CD4-positive, alpha-beta T cell treated with Interleukin-12 subunit alpha and Interleukin-12 subunit beta, for 1 hour (primary cell): ENCODE measurements at places on chromosomes 5 and 9.

DNA sequence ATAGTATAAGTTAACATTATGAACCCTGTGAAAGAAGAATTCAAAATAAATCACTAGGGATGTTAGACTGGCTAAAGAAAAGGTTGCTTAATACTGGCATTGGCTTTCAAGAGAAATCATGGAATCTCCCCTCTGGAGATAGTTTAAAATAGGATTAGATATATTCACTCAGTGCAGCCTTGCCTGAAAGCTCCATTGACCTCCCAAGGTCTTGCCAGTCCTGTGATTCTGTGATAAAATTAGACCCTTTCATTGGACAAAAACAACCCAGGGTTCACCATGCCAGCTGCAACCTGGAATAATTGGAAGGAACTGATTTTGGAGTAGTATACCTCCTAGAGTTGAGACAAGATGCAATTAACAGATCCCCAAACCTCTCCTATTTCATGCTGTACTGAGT lies 588.1 kb upstream of the MEF2C start:
- DNase-seq, result no peak

- DNase-seq, result peak; percentile 58
Observed at GRCh38 chr5:143016777-143017516, 246.8 kb downstream of the ARHGAP26 start.

GRCh38 chr5:112217843-112218579 lies 201.1 kb downstream of the EPB41L4A start:
- DNase-seq, result no peak

- no peak for DNase-seq
Observed at GRCh38 chr5:60671899-60672692, 27.9 kb downstream of the DEPDC1B start.

DNA sequence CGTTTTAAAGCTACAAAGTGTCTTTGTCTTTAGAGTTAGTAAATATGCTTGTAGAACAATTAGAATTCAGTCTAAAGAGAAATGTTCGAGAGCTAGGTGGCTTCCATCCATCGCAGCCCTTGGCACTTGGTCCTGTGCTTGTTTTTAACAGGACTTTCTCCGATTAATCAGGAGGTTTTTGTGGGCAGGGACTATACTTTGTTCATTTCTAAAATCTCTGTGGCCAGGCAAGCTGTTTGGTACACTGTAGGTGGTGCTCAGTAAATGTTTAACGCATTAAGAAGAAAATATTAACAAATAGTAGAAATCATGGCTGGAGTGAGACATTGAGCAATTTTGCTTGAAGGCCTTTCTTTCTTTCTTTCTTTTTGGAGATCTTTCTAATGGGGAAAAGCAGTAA lies 20.8 kb downstream of the AGXT2 start:
- no peak for DNase-seq

GRCh38 chr5:134188092-134188491 lies 11.3 kb upstream of the SKP1 start:
- DNase-seq, result no peak

- no peak for DNase-seq
Observed at GRCh38 chr5:31738199-31738598, 99.3 kb downstream of the PDZD2 start.

DNA sequence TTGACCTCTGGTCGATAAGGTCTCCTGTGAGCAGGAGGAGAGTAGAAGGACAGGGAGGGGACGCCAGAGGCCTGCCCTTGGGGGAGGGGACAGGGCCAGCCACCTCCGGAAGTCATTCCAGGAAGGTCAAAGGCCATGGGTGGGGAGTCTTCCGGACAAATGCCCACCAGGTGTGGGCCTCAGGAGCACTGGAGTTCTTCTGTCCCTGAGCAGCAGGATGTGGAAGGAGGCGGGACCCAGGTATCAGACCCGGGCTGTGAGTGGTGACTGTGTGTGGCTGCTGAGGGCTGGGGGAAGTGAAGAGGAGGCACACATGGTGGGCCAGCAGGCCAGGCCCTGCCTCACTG lies 13.9 kb downstream of the FGF18 start:
- no peak for DNase-seq

- no peak for DNase-seq
Observed at GRCh38 chr9:136011703-136012496, 50.7 kb upstream of the UBAC1 start.

- DNase-seq, result no peak
Observed at GRCh38 chr9:136668983-136669790, 6.5 kb downstream of the EGFL7 start.

- DNase-seq, result no peak
Observed at GRCh38 chr9:78713614-78714405, 416.9 kb downstream of the PSAT1 start.

DNA sequence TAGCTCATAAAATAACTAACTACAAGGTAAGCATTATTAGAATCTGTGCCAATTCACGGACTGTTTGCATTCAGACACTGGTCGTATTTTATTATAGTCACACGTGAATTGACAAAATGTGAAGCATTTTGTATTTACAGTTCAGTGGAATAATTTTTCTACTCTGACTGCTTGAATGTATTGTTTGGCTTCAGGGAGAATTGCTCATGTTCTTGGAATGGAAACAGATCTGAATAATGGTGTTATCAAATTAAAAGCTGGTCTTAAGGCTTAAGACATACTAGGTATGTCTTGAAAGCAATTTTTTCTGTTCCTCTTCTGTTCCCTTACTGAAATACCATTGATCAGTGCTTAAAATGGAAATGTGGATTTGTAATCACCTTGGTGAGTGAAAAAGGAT lies 543.7 kb upstream of the TLE4 start:
- no peak for DNase-seq

DNA sequence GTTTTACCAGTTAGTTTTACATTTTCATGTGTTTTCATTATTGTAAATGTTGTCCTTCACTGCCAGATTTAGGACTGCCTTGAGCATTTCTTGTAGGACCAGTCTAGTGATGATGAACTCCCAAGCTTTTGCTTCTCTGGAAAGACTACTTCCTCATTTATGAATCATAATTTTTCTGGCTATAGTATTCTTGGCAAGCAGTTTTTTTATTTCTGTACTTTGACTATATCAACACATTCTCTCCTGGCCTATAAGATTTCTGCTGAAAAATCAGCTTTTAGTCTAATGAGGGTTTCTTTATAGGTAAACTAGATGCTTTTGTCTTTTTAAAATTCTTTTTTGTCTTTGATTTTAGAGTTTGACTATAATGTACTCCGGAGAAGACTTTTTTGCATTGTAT lies 256.8 kb upstream of the GRAMD2B start:
- no peak for DNase-seq

DNA sequence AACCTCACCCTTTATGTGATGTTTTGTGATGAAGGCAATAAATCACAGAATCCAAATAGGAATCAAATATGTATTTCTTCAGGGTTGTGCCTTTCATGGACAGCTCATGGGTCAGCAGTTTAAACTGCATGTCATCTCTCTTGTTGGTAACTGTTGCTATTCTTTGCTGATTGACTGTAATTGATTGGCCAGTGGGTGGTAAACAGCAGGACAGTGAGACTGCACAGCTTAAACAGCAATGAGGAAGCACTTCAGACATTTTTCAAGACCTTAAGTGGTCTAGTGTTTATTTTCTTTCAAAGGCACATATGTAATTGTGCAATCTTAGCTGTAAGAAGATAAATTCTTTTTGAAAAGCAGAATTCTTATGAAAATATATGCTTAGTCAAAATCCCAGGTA lies 260.5 kb downstream of the COX7C start:
- no peak for DNase-seq

DNA sequence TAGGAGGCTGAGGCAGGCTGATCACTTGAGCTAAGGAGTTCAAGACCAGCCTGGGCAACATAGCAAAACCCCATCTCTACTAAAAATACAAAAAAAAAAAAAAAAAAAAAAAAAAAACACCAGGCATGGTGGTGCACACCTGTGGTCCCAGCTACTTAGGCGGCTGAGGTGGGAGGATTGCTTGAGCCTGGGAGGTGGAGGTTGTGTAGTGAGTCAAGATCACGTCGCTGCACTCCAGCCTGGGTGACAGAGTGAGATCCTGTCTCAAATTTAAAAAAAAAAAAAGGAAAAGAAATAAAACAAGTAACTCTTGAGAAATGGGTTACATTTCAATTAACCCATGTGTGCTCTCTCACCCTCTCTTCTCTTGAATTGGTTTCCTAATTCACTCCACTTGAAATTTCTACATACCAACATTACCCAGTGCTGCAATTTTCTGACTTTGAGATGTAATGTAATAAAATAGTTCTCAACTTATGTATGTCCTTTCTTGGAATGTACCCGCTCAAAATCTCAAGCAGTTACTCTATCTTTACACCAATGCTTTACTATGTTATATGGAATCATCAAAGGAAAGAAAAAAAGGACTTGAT lies 35.8 kb downstream of the TMEM245 start:
- no peak for DNase-seq

DNA sequence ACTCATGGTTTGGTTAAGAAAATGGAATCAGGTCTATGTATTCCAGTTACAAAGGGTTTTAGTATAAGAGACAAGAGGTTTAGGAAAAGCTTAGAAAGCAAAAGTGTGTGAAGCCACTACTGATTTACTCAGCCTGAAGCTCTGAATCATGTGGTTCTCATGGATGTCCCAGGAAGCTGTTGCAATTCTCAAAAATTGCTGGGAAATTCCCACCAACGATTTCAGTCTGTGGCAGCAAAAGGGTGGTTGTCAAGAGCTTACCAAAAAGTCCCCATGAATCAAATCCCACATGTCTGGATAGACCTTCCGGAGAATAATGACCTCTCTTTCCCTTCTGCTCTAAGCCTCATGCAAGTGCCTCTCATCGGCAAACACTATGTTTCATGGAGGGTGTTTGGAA lies 929.9 kb downstream of the TLE4 start:
- DNase-seq, result no peak

- no peak for DNase-seq
Observed at GRCh38 chr9:35069020-35069419, 3.4 kb downstream of the VCP start.

- DNase-seq, result no peak
Observed at GRCh38 chr5:107889387-107889786, 218.7 kb upstream of the EFNA5 start.

- DNase-seq, result no peak
Observed at GRCh38 chr5:117748336-117748735, 1173.7 kb upstream of the SEMA6A start.

- DNase-seq, result no peak
Observed at GRCh38 chr5:108720391-108720790, 27.3 kb upstream of the FER start.

- DNase-seq, result no peak
Observed at GRCh38 chr9:109922617-109923470, 142.8 kb downstream of the PALM2AKAP2 start.

DNA sequence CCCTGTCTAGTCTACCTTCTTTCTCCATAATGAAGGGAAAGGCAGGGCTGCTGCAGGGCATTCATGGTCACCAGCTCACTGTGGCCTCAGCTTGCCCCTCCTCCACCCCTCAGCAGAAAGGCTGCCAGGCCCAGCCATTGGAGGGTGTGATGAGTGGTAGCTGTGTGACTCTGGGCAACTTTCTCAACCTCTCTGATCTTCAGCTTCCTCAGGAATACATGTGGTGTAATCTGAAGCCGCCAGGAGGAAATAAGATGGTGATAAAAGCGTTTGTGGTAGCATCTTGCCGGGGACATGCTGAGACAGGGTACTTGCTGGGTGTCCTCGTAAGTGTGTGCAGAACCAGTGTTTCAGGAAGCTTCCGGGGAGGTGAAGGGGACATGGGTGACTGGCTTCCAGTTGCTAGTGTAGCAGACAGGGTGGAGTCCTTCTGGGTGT lies 9.8 kb downstream of the CXCL14 start:
- DNase-seq, result no peak

GRCh38 chr9:87324613-87325194 lies 173.0 kb upstream of the DAPK1 start:
- DNase-seq, result peak; percentile 55

DNA sequence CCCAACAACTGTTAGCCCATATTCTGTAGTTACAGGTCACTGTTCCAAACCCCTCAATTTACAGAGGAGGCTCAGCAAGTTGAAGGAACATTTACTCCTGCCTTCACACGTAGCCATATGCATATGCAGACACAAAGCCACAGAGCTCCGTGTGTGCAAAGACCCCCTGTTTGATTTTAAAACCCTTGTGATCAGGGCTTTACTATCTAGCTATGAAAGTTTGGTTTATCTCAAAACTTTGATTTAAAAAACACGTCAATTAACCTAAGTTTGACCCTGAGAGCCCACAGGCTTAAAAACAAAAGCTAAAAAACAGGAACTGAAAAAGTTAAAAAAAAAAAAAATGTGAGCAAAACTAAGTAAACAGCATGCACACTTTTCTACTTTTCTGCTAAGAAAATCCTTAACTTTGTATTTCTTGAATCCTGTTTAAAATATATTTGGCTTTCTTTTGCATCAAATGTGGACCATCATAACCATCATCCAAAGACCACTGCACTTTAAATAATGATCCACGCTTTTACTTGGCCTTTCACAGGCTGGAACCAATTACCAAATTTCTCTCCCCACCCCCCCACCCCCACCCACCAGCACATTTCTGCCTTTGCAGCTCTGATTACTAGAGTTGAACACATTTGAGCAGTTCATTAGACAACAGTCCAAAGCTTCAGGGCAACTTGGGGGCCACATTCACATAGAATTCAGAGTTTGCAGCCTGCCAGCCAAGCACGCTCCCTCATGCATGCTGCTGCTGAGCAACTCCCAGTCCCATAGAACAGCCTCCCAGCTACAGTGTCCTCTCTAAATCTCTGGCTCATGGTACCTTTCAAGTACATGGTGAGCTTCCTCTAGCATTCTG lies 128.8 kb upstream of the MAP3K1 start:
- DNase-seq, result peak; percentile 29

DNA sequence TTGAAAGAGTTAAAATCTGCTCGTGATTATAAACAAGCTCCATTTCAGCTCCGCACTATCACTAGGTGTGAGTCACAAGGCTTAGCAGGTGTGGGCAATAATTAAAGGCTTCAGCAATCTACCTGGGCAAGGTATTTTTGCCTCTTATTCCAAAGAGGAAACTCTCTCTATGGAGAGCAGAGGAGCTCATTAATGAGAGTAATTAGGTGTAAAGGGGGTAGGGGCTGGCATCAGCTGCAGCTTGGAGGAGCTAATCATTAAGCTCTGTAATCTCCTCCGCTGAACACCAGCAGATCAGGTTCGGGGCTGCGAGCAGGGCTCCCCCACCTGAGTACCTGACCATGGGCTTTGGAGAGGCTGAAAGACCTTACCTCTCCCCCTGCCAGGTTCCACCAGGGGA lies 129.2 kb downstream of the CRB2 start:
- DNase-seq, result no peak

DNA sequence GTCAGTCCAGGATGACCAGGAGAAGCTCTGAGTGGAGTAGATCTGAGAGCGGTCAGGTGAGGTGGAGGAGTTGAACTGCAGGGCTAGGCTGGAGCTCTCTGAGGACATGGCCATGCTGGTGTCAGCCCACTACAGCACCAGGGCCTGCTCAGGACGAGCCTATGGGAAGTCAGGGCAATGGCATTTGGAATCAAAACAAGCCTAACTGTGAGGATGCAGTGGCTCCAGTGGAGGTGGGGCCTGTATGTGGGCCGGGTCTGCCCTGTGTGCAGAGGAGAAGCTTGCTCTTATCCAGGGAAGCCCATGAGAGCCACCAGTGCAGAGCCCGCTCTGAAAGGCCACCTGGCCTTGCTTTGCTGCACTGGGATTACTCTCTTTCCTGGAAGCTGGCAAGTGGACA lies 11.1 kb downstream of the CXCL14 start:
- no peak for DNase-seq

- DNase-seq, result no peak
Observed at GRCh38 chr9:18365651-18366050, 108.3 kb upstream of the ADAMTSL1 start.

- no peak for DNase-seq
Observed at GRCh38 chr9:13778631-13779030, 499.1 kb upstream of the MPDZ start.

GRCh38 chr5:7876867-7877266 lies 7.9 kb downstream of the MTRR start:
- DNase-seq, result no peak

GRCh38 chr9:137969685-137970084 lies 92.1 kb downstream of the CACNA1B start:
- no peak for DNase-seq
